ENCODE measurements at places on chromosomes 16 and 17.

- no peak for DNase-seq
These were observed 74.1 kb upstream of the IRX3 start for GRCh38 chr16:54360681-54361080.

- DNase-seq = no peak
These were observed 2.8 kb downstream of the HAGH start for GRCh38 chr16:1823821-1824220.

DNA sequence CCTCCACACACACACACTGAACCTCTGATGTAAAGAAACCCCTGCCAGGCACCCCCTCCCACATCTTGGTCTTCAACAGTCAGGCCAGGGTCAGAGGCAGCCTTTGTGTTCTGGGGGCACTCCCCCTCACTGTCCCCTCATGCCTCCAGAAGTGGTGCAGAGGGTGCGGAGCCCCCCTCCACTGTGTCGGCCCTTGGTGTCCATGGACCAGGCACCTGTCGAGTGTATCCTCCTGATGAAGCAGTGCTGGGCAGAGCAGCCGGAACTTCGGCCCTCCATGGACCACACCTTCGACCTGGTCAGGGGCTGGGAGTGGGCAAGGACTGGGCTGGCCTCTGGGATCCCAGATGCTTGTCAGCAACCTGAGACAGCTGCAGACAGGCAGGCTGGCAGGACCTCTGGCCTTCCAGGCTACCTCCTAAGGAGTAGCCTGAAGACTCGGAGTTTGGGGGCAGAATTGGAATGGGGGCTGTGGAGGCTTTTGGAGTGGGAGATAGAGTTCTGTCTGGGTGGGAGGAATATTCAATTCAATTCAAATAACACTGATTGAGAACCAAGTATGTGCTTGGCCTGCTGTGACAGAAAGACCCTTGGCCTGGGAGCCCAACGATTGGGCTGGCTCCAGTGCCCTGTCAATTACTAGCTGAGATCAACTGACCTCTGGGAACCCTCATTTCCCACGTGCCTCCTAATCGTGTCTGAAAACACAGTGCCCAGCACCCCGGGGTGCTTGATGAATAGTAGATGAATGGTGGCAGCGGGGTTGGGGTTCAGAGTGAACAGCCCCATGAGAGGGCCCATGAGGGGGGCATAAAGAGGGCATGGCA is 11.5 kb downstream of the GUCY2D start:
- no peak for DNase-seq

GRCh38 chr16:24935336-24935735 is 79.8 kb downstream of the ARHGAP17 start:
- no peak for DNase-seq

GRCh38 chr17:70624211-70624610 is 454.9 kb downstream of the KCNJ2 start:
- no peak for DNase-seq

DNA sequence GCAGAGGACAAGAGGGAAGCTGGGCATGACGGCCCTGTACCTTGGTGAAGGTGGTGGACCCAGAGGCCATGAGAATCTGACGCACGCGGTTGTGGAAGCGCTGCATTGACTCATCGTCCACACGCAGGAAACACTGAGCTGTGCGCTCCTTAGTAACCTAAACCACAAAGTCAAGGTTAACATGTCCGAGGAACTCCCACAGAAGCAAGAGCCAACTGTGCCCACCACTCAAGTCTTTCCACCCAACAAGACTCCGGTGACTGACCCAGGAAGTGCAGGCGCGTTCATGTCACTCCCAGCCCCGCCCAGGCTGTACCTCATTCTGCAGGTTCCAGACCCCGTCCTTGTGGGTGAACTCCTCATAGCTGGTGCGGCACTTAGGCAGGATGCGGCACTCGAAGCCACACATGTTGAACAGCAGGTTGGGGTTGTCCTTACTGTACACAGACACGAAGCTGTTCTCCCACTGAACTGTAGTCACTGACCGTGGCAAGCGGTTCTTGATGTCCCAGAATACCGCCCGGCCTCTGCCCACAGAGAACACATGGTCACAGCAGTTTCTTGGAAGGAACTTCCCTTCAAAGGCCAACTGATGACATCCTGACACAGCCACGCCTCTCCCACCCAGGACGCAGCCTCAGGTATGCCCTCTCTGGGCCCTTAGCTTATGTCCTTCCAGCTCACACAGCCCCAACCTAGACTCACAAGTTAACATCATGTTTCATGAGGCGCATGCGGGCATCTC is 11.5 kb downstream of the PRPF8 start:
- no peak for DNase-seq

- no peak for DNase-seq
These were observed 585 bp downstream of the MT2A start for GRCh38 chr16:56608876-56609462.

DNA sequence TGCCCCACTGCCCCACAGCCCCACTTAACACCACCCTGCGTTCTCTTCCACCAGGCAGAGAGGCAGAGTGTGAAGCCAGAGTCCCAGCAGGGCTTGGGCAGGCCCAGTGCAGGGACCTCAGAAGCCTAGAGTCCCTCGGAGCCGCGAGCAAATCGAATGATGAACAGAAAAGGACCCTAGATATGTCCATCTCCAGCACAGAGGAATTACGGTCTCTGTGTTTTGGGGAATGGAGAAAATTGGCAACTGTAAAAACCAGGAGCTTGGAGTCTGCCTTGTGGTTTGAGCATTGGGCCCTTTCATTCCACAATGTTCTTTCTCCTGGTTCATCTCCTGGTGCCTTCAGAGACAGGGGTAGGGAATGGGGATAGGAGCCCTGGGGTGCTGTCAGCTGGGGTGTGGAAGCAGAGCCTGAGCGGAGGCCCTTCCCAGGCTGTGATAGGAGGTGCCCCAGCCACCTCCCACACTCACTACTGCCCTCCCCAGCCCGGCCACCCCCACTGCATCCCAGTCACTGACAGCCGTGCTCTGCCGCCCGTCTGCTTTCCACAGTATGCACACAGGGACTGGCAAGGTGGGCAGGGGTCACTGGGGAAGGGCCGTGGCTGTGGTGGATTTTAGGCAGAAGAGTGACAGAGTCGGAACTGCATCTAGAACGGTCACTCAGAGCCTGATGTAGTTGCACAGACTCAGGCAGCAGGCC is 26.7 kb downstream of the TBX4 start:
- no peak for DNase-seq

- no peak for DNase-seq
These were observed 27.1 kb upstream of the MYLK3 start for GRCh38 chr16:46775214-46775613.

DNA sequence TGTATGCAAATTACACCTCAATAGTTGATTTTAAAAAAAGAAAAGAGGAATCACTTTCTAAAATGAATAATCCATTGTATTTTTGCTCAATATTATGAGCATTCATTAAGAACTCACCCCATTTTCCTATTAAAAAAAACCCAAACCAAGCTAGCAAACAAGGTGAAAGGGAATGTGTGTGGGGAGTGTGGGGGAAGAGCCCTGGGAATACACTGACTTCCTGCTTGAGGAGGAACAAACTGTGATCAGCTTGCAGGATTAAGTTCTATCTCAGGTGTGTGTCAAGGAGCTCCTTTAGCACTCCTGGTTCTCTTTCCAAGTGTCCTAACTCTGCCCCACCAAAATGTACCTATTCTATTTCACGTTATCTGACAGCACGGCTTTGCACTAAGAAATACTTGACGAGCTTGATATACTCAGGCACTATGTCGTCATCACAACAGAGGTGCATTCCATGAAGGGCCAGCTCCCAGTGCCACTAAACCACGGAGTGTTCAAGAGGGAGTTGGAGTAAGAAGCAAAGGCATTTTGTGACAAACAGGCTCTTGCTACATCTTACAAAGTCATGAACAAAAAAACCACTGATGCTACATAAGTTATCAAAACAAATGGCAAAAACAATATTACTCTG is 73.2 kb downstream of the MYH10 start:
- no peak for DNase-seq

GRCh38 chr16:88375996-88376834 is 6.5 kb upstream of the ZNF469 start:
- no peak for DNase-seq

DNA sequence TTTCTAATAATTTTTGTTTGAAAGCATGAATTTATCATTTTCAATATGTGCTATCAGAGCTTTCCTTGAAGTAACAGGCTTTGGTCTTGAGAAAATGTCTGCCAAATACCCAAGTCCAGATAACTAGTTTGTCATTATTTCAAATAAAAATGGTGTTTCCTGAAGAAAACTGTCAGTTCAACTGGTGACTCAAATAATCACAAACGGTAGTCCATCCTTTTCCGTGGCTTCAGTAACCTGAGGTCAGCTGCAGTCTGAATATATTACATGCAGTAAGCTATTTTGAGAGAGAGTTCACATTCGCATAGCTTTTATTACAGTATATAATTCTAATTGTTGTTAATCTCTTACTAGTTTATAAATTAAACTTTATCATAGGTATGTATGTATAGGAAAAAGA is 9.3 kb downstream of the SAP30BP start:
- DNase-seq = no peak

- DNase-seq = no peak
These were observed 17.8 kb downstream of the CLUH start for GRCh38 chr17:2693561-2694380.

- DNase-seq = no peak
These were observed 882 bp downstream of the SCARF1 start for GRCh38 chr17:1644493-1645206.
